ENCODE measurements at places on chromosomes 12 and 14. TPM values are rescaled to one million over a fixed set of nuclear protein-coding genes. Genes with fewer than 3 reads are reported as not detected.

UNG gene
- total RNA-seq = 209 TPM

CAPZA3 gene
- not detected for total RNA-seq

KRT71 gene
- not detected for total RNA-seq

AQP2 gene
- not detected for total RNA-seq

SRRM4 gene
- total RNA-seq = 0.63 TPM

RFC5 gene
- total RNA-seq = 53.2 TPM

C12orf54 gene
- total RNA-seq = not detected

PRB2 gene
- total RNA-seq = not detected

NPFF gene
- 0.69 TPM for total RNA-seq

NANOG gene
- total RNA-seq = 134 TPM

AKAP6 gene
- total RNA-seq = 0.38 TPM

JDP2 gene
- 46.4 TPM for total RNA-seq

CCDC175 gene
- not detected for total RNA-seq

GPR65 gene
- total RNA-seq = not detected

DNA sequence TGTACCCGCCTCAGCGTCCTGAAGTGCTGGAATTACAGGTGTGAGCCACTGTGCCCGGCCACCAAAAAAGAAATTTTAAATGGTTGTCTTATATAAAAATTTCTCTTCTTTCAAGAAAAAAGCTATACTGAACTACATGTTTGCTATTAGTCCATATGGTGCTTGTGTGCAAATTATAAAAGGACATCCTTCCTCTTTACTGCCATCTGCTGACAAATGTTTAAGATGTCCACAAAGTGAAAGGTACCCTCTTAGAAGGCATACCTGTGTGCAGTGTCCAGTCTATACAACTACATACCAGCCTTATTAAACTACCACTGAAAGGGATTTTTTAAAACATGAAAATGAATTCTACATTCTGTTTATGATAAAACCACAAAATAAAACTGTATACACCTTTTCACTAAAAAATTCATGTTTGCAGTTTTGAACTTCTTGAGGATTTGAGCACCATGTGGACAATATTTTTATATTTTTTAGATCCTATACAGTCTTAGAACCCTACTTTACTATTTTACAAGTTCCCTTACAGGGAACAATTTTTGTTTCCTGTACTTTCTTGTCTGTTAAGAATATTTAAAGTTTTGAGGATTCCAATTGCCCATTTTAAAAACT lies 32.8 kb upstream of the TOMM20L start:
- DNase-seq = peak; percentile 47

- DNase-seq = peak; percentile 49
These were observed 5.0 kb upstream of the FGF6 start for GRCh38 chr12:4450551-4451112.

DNA sequence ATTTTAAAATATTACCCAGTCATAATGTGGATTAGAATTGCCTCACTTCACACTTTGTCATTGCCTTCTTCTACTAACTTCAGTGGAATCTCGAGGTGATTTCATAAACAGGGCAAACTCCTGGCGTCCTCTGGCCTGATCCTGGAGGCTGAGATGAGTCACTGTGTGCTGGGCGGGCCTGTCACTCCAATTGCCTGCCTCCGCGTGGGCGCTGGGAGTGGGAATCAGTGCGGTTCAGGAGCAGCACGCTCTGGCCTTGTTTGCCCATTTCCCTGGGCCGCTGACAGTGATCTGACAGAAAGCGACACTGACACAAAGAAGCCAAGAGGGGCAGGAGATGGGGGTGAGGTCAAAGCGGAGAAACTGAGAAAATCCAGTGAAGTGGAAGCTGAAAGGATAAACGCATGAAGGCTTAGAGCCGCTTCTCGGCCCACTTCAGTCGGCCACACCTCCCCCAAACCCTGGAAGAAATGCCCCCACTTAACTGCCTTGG lies 29.7 kb downstream of the LGR5 start:
- DNase-seq = peak; percentile 30

DNA sequence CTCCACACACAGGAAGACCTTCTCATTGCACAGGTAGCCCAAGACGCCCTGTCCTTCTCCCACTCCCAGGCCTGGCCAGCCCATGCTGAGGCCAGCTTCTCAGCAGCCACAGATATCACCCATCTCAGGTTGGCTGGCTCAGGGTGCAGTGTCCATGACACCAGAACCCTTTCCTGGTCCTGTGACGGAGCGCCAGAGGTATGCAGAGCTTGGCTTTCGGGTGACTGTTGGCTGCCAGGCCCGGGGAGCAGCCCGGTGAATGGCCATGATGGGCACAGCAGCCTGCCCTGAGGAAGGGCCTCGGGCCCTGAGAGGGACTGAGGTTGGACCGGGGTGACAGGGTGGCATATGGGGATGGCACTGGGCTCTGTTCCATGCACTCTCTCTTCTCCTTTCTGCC lies 173.4 kb downstream of the TSPAN9 start:
- no peak for DNase-seq

- no peak for DNase-seq
These were observed 8.0 kb upstream of the WDR20 start for GRCh38 chr14:102131741-102132140.

DNA sequence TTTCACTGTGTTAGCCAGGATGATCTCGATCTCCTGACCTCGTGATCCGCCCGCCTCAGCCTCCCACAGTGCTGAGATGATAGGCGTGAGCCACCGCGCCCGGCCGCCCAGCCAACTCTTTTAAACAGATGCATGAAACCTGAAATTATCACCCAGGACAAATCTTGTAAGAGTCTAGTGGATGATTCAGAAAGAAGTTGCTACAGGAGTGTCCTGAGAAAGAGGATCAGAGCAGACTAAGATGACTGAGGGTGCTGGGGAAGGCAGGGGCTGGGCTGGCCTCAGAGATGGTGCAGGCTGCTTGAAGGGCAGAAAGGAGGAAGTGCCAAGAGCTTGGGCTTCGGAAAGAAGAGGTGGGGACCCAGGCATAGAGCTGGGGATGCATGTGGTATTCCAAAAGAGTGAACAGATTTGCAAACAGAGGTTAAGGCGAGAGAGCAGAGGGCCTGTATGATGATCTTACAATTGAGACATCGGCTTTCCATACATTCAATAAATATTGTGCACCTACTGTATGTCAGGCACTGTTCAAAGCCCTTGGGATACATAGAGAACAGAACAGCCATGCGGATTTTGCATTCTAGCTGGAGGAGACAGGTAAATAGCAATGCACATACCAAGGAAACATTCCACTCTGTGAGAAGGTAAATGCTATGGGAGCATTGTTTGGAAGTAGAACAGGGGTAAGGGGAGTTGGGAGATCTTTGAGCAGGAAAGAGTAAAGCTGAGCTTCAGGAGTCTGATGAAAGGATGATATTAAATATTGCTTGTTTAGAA lies 7.4 kb upstream of the CD9 start:
- DNase-seq = no peak

GRCh38 chr12:51000245-51000644 lies 25.9 kb downstream of the SLC11A2 start:
- no peak for DNase-seq

DNA sequence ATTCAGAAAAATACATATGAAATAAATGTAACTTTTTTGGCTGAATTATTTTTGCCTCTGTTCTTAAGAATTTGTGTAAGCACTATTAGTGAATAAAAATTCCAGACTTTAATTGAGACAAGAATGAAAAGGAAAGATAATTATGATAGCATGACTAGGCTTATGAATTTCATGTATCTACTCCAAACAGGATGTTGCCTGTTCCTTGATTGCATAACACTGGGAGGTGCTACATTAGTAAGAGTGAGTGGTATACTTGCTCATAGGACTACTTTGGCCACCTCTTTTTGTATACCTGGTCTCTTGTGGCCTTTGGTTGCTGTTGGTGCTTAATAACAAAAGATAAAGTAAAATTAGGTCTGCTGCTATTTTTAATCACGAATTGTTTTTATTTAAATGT lies 112.8 kb downstream of the NAV3 start:
- DNase-seq = no peak

GRCh38 chr12:46351886-46352650 lies 20.5 kb downstream of the SLC38A2 start:
- DNase-seq = no peak

DNA sequence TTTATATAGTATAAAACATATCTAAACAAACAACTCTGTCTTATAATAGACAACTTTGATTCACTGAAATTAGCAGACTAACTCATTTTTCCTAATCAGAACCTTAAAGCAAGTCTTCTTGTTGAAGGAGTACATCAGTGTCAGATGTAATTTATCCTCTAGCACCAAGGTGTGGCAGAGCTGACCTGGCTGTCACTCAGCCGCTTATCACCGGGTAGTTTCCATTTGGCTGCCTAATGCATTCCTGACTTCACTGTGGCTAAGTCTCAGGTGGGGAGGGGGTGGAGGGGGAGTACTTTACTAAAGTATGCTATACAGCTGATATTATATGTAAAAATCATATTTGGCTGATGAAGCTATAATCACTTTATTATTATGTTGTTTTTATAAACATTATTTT lies 339.9 kb upstream of the RGS6 start:
- DNase-seq = no peak

DNA sequence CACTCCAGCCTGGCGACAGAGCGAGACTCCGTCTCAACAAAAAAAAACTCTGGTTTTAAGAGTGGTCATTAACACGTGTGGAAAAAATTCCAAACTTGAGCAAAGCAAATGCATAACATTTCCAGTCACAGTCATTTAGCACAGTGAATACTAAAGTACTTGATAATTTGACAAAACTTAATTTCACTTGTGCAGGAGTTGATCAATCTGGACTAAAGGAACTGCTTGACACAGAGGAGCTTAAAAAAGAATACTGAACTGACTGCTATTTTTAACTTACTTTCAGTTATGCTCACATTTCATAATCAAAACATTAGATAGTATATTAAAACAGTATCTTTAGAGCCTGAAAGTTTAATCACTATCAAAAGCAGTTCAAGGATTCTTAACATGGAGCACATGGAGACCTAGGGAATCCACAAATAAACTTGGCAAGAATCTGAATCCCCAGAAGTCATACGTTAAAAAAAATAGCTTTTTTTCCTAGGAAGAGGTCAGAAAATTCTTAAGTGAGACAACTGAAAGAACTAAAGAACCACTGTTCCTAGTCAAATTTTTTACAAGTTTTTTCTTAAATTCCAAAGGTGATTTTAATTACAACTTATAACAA lies 7.4 kb downstream of the UBE2N start:
- no peak for DNase-seq

GRCh38 chr14:85572845-85573244 lies 42.9 kb downstream of the FLRT2 start:
- DNase-seq = no peak

DNA sequence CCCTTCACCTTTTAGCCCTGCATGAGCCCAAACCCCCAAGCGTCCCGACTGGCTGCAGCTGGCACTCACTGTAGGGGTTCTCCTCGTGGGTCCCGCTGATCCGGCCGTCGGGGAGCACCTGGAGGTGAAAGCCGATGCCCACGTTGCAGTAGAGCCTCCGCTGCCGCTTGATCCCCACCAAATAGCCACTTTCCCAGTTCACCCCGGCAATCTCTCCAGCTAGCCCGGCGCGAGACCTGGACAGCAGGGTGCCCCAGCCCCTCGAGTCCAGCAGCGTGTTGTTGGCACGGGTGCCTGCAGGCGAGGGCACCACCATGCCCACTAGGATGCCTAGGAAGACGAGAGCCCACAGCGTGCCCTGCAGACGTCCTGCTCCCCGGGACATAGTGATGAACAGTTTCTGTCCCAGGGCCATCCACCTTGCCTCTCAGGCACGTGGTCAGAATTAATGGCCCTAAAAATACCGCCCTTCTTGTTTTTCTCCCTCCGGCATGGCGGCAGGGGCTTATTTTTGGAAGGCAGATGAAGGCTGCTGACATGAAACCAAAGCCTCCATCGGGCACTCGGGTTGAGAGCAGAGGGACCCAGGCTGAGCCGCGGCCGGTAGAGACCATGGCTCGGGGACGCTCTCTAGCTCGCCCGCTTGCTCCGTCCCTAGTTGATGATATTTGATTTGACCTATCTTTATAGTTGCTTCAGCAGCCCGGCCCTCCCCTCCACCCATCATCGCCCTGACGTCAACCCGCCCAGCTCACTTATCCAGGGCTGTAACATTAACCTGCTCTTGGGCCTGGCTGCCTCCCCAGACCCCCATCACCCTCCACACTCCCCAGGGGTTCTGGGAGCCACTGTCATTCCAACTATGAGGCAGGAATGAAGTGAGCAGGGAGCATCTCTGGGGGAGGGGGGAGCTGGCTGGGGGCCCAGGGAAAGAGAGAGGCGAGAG lies at the start of gene FGF6:
Gene FGF6 (minus strand): TSS at position 660 of the 946 bp plus-strand sequence. CDS start 245 bp downstream, at position 415.
- no peak for DNase-seq

DNA sequence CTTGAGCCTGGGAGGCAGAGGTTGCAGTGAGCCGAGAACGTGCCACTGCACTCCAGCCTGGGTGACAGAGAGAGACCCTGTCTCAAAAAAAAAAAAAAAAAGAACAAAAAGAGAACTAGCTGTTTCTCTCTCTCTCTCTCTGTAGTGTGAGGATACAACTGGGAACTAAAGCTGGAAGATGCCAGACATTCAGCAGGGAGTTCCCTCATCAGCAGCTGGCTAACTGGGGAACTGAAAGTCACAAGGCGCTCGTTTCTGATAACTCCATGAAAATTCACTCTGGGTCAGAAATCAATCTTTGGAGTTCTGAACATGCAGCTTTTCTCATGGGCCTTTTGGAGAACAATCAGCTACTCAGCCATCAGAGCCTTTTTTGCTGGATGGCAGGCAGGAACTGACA lies 43.5 kb upstream of the MAP1LC3B2 start:
- DNase-seq = no peak

- no peak for DNase-seq
These were observed 13.2 kb downstream of the AQP6 start for GRCh38 chr12:49985981-49986380.

DNA sequence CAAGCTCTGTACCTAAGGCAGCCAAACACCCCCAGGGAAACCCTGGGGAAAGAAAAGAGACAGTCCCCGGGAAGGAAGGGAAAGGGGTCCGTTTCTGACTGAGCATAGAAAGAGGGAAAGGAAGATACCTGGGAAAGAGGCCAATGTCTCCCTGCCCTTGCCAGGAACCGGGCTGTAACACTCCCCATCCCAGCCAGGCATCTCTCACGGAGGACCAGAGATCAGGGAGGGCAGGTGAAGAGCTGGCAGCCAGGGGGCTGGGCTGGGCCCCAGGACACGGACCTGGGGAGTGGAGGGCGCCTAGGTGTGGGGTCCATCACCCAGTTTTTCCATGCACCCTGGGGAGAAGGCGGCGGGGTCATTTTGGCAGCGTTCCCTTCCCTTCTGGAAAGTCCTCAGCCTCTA lies 18.9 kb upstream of the PLEKHH1 start:
- peak; percentile 31 for DNase-seq

GRCh38 chr14:62213516-62213915 lies 451.3 kb downstream of the SNAPC1 start:
- no peak for DNase-seq

Measured in GM23338 (cell line).